Neural progenitor cell (in vitro differentiated cells): ENCODE measurements at places on chromosomes 11 and 22.

GRCh38 chr11:31826536-31827438 is 15.7 kb upstream of the PAX6 start:
- DNase-seq: peak; percentile 71

DNA sequence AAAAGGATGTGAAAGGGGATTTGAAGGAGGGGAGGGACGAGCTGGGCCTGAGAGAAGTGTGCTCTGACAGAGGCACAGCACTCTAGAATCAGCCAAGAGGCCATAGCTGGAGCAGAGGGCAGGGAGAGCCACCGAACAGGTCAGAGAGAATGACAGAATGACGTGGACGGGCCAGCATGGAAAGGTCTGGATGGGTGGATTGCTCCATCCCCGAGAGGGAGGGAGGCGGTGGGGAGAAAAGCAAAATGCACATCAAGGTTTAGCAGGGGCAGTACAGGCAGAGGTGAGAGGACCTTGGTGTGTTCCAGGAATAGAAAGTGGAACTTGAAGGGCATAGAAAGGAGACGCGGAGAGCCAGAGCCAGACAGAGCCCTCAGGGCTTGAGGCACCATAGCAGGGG is 6.9 kb downstream of the PMM1 start:
- DNase-seq: no peak

DNA sequence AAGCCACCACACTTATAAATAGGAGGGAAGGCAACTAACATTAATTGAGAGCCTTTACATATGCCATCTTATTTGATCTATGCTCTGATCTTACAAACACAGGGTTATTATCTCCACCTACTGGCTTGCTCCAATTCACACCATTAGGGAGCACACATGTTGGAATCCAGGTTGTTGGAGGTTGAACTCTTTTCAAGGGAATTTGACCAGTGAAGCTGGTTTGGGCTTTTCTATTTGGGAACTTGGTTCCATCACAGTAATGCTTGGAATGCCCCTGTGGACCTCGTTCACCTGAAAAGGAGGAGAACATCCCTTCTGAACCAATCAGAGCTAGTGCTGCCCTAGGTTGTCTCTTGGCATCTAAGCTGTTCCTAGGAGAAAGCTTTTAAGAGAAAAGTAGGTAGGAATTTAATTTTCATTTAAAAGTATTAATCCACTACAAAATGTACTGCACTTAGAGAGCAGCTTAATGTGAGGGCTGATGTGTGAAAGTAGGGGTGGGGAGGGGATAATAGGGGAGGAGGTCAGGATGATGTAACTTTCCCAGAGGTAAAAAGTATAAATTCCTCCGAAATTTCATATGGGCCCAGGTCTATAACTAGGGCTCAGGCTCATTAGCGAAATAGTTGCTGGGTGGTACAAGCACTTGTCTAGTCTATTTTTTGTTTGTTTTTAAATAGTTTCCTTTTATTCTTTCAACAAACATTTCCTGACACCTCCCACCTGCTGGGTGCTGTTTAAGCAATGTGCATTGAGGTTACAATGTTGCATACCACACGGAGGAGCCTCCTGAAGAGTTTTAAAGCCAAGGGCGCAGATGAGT is 7.6 kb upstream of the MICAL2 start:
- DNase-seq: no peak

DNA sequence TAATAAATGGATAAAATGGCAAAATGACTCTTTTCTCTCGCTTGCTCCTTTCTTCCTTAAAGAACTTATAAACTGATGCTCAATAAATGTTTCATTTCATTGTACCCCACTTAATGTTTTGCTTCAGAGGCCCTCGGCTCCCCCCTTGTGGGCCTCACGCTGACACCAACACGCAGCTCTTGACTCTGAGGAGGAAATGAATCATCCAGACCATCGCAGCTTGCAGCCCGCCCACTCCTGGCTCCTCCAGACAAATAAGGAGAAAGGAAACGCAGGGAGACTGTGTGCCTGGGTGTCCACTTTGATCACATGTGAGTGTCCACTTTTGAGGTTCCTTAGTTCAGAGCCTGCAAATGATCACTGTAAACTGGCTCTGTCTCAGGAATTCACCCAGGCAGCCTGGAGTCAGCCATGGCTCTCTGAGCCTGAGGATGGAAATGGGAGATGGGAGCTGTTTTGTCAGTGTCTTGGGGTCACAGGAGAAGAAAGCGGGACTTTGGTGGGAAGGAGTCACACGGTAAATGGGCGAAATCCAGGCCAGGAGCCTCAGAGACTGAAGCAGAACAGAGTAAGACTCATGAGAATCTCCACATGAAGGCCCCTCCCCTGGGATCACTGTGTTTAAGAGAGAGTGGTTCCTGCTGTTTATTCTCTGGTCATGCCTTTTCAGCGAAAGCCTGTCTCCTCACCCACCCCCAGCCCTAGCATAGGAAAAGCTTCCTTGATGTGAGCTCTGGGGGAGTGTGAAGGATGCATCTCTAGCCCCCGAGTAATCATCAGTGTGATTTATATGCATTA is 96.5 kb downstream of the CWC15 start:
- no peak for DNase-seq

GRCh38 chr22:38415561-38416321 is 39.3 kb downstream of the KCNJ4 start:
- DNase-seq: peak; percentile 34

DNA sequence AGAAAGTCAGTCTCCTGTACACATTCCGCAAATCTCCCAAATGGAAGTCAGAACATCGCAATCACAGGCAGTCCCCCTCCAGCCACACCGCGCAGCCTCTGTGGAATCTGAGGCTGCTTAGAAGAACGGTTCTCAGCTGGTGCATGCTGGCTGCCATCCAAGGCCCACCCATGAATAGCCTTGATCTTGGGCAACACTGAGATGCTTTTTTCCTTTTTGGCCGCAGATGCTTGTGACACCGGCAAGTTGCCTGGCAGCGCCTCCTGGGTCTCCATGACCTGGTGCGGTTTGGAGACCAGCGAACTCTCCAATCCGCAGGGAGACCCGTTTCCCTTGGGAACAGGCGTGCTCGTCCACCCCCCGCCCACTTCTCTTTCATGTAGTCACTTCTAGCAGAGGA is 26.3 kb upstream of the PHF21B start:
- DNase-seq: no peak

- no peak for DNase-seq
Measured at GRCh38 chr11:12123273-12123672, 12.9 kb downstream of the MICAL2 start.

- DNase-seq: peak; percentile 61
Measured at GRCh38 chr11:75496305-75496752, 29.4 kb downstream of the GDPD5 start.

GRCh38 chr11:83158357-83158786 is 1.4 kb downstream of the PCF11 start:
- no peak for DNase-seq

- DNase-seq: no peak
Measured at GRCh38 chr22:20922141-20922751, 5.0 kb downstream of the CRKL start.

DNA sequence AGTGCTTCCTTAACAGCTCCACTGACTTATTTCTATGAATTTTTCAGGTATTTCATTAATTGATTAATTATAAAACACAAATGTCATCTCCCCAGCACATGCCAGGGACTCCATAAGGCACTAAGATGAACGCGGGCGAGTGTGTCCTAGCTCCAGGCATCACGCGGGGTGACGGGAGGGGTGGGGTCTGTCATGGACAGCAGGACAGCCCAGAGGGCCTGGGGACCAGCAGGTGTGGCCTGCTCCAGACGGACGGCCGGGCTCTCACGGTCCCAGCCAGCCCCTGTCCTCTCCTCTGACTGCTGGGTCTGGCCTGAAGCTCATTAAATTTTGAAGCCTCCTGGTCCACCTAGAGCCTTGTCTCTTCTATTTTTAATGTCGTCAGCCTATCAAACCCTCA is 531.1 kb downstream of the BRD1 start:
- no peak for DNase-seq

DNA sequence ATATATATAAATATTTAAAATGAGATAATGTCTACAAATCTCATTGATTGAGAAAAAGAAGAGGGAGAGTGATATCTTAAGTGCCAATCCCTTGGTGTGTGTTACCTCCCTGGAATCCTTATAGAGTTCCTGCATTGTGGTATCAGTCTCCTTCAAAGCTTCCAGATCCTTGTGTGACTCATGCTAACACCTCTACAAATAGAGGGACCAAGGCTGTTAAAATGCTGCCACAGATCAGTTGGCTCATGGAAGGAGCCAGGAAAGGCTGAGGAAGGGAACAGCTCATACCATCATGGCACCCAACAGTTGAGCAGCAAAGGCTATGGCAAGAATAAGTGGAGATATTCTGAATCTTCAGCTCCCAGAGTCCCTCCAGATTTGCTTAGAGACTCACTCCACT is 163.6 kb upstream of the ISX start:
- no peak for DNase-seq
